ENCODE measurements at places on chromosomes 5 and 9. TPM values are rescaled to one million over a fixed set of nuclear protein-coding genes. Genes with fewer than 3 reads are reported as not detected.
A peak's percentile ranks its signal among the peaks of the same experiment; 100 is the strongest.

- DNase-seq, result no peak
These were observed 1.1 kb downstream of the UBTD2 start for GRCh38 chr5:172282272-172283019.

STPG3 gene
- not detected for total RNA-seq

- DNase-seq, result no peak
These were observed 184.0 kb downstream of the TTLL11 start for GRCh38 chr9:121909111-121909510.

- DNase-seq, result no peak
These were observed 137.6 kb downstream of the CRB2 start for GRCh38 chr9:123493627-123494026.

DNA sequence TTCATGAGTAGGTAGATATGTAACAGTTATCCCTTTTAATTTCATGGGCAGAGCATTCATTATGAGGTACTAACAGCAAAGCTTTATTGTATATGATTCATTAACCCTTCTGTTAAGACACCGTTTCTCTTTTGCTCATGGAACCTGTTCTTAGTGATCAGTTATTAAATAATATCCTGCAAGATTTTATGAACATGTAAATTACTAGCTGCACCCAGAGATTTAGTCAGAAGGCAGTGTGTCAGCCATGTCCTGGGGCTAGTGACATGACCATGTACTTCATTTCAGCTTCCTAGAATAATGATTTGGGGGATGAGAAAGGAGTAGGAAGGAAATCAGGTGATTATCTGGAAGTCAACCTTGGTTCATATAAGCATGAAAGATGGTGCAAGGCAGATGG lies 7.0 kb downstream of the MAST4 start:
- DNase-seq, result no peak

DNA sequence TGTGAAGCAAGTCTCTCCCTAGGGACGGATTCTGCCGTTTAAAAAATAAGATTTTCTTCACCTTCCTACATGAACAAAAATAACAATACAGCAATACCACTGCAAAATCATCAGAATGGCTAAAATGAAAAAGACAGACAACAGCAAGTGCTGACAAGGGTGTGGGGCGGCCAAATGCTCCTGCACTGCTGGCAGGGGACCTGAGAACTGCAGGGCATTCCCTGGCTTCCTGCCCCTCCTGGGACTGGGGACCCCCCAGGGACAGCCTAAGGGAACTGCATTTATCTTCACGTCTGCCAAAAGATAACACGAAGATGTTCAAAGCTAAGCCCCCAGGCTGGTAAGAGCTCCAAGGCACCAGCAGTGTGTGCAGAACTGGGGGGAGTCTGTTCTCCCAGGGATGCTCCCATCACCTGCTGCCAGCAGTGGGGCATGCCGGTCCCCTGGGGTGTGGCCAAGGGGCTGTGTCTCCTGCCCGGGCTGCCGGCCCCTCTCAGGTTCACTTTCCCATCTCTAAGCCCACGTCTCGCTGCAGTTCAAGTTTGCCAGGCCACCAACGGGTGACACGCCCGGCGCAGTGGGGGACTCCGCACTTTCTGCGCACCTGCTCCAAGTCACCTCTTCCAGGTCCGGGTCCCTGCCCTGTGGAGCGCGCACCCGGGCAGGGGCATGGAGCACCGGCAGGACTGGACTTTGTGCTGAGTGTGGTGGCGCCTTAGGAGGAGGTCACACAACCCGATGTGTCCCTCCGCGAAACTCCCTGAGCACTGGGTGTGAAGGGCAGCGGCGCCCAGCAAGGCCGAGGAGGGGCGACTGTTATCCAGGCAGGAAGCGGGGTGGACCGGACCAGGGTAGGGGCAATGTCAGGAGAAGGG lies 4.5 kb upstream of the EGFL7 start:
- no peak for DNase-seq

- DNase-seq, result no peak
These were observed 117.5 kb downstream of the SLC1A3 start for GRCh38 chr5:36723912-36724311.

DNA sequence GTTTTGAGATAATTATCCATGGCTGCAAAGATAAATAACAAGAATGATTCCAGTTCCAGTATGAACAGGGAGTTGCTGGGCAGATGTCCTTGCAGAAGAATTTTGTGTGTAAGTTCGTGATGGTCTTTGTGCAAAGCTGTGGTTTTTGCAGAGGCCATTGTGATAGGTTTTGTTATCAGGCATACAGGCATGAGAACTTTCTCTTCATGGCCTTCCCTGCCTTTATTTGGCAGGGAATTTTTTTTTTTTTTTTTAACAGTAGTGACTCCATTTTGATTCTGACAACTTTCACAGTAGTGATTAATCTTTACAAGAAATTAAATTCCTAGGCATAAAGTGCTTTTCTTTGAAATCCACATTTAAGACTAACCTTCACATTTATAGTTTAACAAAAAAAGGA lies 1999.5 kb upstream of the CDH6 start:
- DNase-seq, result no peak

SPINK13 gene
- total RNA-seq, result 0.58 TPM

INSL4 gene
- not detected for total RNA-seq

CXXC5 gene
- 56.4 TPM for total RNA-seq

DNA sequence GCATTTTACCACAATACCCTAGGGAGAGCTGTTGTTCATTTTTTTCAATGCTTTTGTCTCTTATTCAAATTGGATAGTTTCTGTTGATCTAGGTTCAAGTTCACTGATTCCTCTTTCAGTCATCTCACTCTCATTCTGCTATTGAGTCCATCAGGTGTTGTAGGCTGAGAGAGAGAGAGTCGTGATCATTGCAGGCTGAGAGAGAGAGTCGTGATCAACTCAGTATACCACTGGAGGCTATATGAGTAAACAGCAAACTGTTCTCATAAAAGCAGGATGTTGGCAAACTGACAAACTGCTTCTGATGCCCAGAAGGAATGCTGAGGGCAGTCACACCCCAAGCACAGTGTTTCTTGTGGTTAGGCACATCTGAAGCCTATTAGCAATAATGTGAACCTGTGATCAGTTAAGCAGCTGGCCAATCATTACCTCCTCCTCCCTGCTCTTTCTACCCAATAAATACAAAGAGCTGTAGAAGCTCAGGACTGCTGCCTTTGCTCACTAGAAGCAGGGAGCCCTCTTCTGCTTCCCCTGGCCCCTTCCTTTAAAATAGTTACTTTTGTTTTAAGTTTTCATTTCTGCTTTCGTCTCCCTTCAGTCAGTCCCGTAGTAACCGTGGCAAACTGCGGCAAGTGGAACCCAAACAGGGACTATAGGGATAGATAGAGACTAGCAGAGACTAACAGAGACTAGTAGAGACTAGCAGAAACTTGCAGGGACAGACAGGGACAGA lies 476.1 kb upstream of the ACO1 start:
- DNase-seq, result peak; percentile 61

- no peak for DNase-seq
These were observed 120.1 kb downstream of the SNX18 start for GRCh38 chr5:54637654-54638053.

DNA sequence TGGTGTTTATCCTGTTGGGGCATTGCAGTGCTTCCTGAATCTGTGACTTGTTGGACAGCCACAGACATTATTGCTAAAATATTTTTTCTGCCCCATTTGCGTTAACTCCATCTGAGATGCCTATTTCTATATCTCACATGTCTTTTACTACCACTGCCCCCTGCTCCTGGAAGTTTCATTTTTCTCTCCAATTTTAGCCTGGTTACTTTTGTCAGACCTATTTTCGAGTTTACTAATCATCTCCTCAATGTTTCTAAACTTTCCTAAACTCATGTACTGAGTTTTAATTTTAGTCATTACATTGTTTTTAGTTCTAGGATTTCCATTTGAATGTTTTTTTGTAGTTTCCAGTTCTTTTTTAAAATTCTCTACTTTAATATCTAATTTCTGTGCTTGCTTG lies 17.6 kb downstream of the HAPLN1 start:
- no peak for DNase-seq

TMEM171 gene
- total RNA-seq, result 2.8 TPM

All from epithelial cell of proximal tubule (primary cell).